Hematopoietic multipotent progenitor cell treated with erythropoietin and hydrocortisone succinate and interleukin-3 and kit ligand, for 8 days (in vitro differentiated cells): ENCODE measurements at places on chromosomes 5 and 9.

DNA sequence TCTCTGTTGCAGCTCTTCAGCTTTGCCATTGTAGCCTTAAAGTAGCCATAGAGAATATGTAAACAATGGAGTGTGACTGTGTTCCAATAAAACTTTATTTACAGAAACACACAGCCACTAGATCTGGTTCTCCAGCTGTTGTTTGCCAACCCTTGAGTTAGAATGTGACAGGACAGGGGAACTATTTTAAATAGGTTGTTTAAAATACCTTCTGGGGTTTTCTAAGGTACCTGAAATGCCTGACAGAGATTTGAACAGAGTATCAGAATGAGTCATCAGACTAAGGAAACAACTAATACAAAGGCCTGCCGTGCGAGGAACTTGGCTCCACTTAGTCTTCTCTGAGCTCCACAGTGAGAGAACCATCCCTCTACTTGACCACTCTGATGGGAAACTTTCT is 85.4 kb downstream of the HSD17B4 start:
- no peak for DNase-seq

GRCh38 chr5:32505756-32506155 is 61.2 kb upstream of the ZFR start:
- no peak for DNase-seq

DNA sequence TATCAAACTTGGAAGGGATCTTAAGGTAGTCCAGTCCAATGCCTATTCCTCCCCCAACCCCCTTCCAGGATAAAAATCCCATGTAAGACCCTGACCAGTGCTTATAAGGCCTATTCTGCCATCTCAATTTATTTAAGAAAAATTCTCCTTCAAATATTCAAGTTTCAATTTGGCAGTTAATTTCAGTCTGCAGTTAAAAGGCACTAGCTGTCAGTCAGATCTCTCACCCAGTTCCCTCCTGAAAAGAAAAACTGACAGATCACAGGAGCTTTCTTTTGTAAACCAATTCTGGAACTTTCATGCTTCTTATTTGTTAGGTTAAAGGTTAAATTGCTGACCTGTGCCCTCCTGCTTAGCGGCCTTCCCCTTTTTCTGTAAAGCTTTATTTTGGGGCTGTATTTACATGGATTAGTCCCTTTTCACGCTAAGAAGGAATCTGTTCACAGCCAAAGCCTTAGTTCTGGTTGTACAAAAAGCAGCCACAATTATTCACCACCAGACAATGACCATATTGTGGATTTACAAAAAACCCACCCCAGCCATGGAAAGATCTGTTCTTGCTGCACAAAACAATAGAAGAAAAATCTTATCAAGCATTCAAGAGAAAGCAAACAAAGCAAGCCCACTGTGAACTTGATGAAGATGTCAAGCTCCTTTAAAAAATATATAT is 68.7 kb downstream of the DENND1A start:
- DNase-seq, result no peak

DNA sequence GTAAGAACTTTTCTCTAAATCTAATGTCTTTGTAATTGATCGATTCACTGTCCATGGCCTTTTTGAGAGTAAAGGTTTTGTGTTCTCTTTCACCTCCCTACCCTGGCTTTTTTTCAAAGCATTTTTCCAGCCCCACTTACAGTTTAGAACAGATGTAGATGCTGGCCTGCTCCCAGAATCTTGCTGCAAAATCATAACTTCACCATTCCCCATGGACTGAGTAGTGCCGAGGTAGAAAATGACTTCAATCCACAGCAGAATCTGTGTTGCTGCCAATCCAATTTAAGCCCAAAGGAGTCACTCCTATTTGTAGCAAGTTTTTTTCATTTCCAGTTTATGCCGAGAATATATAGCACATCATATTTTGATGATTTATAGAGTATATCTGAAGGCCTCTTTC is 46.5 kb upstream of the CEMIP2 start:
- no peak for DNase-seq

- DNase-seq, result no peak
Measured at GRCh38 chr5:66875315-66875714, 279.1 kb downstream of the MAST4 start.

- DNase-seq, result no peak
Measured at GRCh38 chr5:135594416-135594960, 15.7 kb upstream of the CXCL14 start.

GRCh38 chr9:106577121-106577520 is 285.8 kb upstream of the ZNF462 start:
- no peak for DNase-seq

GRCh38 chr5:112004867-112005622 is 248.1 kb upstream of the NREP start:
- no peak for DNase-seq

GRCh38 chr5:15852217-15852616 is 327.4 kb downstream of the MARCHF11 start:
- DNase-seq, result no peak

- no peak for DNase-seq
Measured at GRCh38 chr9:69131682-69132081, 42.4 kb upstream of the TJP2 start.

DNA sequence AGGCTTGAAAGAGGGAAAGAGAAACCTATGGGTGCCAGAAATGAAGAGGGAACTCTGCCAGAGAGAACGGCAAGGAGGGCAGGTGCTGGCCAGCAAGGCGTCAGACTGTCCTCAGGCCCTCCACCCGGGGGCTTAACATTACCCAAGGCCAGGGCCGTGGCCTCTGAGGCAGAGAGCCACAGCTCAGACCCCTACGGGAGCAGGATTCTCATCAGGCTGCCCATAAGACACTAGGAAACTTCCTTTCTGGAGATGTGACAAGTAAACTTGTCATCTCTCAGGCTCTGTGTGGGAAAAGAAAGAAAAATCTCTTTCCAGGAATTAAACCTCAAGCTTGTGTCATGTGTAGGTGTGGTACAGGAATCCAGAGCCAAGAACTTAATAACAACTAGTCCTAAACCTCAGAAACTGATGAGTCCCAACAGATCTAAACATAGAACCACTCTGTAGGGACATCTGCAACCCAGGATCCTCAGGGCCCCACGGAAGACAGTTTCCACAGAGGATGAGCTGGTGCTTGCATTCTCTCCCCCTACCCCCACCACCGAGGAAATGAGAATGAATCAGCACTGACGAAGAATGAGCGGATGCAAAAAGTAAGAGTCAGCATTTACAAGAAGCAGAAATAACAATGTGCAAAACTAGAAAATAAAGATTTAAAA is 74.3 kb downstream of the DCP2 start:
- no peak for DNase-seq

DNA sequence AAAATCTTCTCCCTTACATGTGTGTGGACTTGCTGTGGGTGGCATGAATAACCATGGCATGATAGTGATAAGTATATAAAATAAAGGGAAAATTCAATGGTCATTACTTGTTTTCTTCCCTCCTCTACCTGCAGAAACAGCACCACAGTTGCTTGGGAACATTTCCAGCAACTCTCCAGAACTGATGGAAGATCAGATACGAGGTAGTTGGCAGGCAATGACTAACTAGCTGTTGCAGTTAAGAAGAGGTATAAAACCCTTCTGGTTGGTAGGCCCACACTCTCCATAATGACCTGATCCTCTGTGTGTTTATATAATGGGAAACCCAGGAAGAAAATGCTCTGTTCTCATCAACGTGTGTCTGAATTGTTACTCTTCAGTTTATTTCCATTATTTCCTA is 185.9 kb downstream of the SYK start:
- DNase-seq, result no peak

GRCh38 chr5:126982926-126983873 is 47.2 kb downstream of the MARCHF3 start:
- DNase-seq, result no peak

- no peak for DNase-seq
Measured at GRCh38 chr9:137475666-137476065, 16.5 kb upstream of the NSMF start.

GRCh38 chr9:33697171-33697570 is 98.2 kb upstream of the PRSS3 start:
- DNase-seq, result no peak

DNA sequence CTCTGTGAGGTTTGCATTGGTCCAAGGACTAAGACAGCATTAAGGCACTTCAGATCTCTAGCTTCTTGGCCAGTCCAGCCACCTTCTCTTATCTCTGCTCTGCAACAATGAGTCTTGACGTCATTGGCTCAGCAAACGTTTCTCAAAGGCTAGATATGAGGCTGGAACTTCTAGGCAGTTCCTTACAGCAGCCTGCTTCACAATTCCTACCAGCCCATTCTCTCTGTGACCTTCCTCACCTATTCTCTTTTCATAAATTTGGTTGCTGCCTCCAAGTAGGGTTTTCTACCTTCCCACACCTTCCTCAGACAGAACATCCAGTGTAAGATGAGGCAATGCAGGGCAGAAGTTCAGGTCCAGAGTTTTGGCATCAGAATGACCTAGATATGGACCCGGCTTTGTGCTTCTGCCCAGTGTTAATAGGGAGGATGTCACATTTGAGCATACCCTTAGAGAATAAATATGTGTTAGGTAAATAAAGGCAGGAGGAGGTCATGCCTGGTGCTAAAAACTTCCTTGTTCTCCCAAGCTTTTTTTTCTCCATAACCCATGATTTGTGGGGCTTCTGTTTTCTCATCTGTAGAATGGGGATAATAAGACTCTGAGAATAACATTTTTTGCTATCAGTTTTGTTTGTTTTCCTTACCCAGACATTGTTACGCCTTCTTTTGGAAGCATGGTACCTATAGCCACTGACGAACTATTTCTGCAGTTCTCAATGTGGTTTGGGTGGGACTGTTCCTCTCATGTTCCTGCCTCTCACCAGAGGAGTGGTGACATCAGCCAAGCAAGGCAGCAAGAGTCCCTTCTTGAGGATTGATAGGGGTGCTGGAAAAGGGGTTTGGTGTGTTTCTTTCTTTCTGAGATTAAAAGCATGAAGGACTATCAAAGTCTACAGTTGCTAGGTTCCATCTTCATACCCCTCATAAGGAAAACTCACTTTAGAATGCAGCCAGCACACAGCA is 220.6 kb upstream of the TRIM32 start:
- DNase-seq, result peak; percentile 93

GRCh38 chr5:27458287-27458686 is 419.9 kb upstream of the CDH9 start:
- no peak for DNase-seq

DNA sequence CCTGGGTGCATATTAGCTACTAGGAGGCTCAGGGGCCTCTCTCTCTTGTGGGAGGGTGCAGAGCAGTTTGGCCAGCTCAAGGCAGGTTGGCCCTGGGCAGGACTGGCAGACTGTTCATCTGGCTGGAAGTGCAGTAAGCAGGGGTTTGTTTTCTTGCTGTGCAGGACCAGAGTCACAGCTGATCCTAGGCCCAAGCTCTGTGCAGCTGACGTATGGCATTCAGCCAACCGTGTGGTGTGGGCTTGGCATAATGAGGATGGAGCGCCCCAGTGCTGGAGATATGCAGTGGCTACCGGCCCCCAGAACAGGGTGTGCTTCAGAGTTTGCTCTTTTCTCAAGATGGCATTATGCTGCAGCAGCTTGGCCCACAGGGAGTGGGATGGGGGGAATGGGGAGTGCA is 31.0 kb upstream of the PHF24 start:
- DNase-seq, result no peak

GRCh38 chr9:123654994-123655637 is 274.8 kb downstream of the DENND1A start:
- no peak for DNase-seq

- no peak for DNase-seq
Measured at GRCh38 chr5:173655196-173655797, 38.8 kb upstream of the BOD1 start.

GRCh38 chr5:116543501-116543900 is 31.1 kb downstream of the SEMA6A start:
- peak; percentile 83 for DNase-seq

DNA sequence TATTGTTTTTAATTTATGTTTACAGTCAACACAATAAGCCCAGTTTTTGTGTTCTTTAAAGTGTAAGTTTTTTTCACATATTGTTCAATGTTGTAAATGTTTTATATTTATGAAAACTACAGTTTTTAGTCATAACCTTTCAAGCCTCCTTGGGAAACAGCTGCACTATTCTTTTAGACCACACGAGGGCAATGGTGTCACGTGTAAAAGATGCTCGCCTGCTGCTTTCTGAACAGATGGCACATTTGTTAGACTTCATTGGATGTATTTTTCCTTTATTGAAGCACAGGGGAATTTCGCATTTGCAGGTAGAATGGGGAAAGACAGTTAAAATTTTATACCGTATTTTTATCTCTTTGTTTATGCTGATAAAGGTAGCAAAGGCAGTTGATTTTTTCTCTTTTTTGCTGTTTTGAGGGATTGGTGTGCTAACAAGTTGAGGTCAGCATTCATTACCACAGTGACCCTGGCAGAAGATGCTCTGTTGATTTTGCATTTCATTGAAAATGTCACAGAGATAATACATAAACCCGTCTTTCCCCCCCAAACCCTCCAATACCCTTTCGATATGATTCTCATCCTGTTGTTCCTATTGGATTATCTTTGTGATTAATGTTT is 59.0 kb downstream of the MAT2B start:
- DNase-seq, result peak; percentile 63

- peak; percentile 54 for DNase-seq
Measured at GRCh38 chr5:178551059-178551458, 39.1 kb downstream of the COL23A1 start.

- DNase-seq, result no peak
Measured at GRCh38 chr5:72749362-72749997, 67.0 kb upstream of the TNPO1 start.

DNA sequence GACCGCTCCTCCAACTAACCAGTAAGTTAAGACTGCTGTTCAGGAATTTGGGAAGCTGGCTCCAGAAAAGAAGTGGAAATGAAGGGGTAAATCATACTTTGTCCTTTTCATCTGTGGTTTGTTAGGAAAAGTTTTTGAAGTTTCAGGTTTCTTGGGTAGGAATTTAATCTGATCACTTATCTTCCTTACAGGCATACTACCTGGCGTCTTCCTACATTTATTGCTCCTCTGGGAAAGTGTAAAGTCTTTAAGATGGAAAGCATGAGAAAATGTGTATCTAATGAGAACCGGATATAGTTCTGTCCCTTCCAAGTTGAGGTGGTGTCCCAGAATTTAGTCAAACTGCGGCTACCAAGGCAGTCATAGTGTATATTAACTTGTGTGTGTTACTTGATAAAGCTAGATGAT is 1.3 kb downstream of the RASA1 start:
- no peak for DNase-seq

- DNase-seq, result no peak
Measured at GRCh38 chr5:142287096-142287972, 37.5 kb downstream of the SPRY4 start.

- no peak for DNase-seq
Measured at GRCh38 chr5:38871058-38871605, 25.3 kb downstream of the OSMR start.

DNA sequence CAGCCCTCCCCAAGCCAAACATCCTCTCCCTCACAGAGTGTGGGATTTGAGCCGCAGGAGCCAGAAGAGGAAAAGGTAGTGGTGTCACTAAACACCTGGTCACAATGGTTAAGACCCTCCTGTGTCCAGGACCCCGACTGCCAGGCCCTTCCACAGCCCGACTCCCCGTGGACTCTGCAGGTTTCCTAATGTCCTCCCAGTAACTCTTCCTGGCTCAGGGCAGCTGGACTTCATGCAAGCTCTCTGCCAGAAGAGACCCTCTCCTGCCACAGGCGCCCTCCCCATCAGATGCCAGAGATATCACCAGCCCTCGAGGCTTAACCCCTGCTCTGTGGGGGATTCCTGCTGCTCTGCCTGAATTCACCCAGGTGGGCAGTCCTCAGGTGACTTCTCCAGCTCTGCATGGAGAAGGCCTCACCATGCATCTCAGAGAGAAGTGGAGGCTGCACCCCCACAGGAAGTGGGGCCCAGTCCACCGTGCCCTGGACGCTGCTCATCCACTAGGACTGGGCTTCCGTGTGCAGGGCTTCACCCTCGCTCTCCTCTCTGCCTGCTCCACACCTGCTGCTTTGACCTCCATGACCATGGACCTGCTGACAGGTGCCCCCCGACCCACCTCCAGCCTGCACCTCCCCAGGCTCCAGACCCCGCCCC is 111.2 kb downstream of the ADAMTS2 start:
- DNase-seq, result no peak
